ENCODE measurements at places on chromosomes 5 and 9. TPM values are rescaled to one million over a fixed set of nuclear protein-coding genes. Genes with fewer than 3 reads are reported as not detected.
A peak's percentile ranks its signal among the peaks of the same experiment; 100 is the strongest.

The IL9 gene
- not detected for total RNA-seq

The OR13J1 gene
- not detected for total RNA-seq

The GPX3 gene
- total RNA-seq: 26.4 TPM

The PPIC gene
- total RNA-seq: 9.0 TPM

The SLC36A2 gene
- total RNA-seq: not detected

The GABRA1 gene
- total RNA-seq: 17.3 TPM

DNA sequence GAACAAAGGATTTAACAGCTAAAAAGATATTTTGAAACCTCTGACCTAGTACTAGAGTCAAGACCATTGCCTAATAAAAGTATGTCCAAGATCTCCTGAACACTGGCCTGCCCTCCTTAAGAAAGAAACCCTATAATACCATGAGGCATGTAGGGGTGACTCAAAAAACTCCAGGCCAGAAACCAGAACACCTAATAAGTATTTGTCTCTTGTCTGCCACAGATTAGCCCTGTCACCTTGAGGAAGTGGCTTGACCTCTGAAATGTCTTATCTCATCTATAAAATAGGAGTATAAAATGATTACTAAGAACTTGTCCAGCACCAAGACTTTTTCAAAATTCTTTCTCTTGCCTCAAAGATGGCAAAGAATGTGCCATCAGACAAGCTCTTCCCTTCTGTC lies 125.5 kb upstream of the RASGRF2 start:
- no peak for DNase-seq

- no peak for DNase-seq
Observed at GRCh38 chr9:125556046-125556721, 150.8 kb downstream of the MAPKAP1 start.

DNA sequence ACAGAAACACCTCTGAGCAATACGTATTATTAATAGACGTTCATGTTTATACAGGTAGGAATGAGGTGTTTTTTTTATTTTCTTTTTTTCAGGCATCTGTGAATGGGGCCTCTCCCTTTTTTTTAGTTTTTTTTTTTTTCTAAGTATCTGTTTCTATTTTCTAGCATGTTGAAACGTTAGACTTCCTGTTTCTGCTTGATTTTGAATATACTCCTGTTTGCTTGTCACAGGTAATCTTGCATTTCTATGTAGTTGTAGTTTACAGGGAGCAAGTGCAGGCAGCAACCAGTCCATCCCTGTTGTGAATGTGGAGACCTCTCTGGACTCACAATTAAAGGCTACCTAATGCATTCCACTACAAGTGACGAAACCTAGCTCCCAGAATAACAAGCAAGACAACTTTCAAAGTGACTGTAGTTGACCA lies 22.8 kb upstream of the TNFAIP8 start:
- DNase-seq: no peak

DNA sequence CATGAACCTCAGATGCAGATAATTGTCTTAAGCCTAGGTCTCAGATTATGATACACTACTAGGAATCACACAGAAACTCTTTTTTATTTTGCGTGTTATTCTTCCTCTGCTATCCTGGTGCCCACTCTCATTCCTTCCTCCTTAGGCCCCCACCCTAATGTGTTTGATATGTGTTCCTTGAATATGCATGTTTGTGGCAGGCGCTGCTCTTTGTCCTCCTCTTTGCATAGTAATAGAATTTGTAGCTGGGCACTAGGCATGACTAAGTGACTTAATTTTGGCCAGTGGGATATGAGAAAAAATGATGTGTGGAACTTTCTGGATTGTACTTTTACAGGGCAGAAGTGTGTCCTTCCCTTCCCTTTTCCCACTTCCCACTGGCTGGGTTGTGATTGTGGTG lies 345.1 kb downstream of the RAB3C start:
- DNase-seq: no peak

GRCh38 chr9:123411636-123412035 lies 55.6 kb downstream of the CRB2 start:
- DNase-seq: no peak

- no peak for DNase-seq
Observed at GRCh38 chr5:119071561-119071995, 691 bp downstream of the DMXL1 start.

DNA sequence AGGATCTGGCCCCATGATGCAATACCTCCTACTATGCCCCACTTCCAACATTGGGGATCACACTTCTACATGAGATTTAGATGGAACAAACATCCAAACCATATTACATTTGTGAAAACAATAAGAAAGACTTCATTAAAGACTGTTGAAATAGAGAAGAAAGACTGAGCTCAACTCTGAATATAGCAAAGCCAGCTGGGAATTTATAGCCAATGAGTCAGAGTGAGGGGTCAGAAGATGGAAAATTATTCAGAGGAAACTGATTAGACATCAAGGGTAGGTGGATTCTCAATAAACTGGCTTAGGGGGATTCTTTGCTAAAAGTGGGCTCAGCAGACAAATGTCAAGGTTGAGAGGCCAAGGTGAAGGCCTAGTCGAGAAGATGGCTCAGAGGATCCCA lies 25.6 kb downstream of the BTF3 start:
- no peak for DNase-seq

- peak; percentile 33 for DNase-seq
Observed at GRCh38 chr5:32852535-32852934, 141.4 kb downstream of the NPR3 start.

- no peak for DNase-seq
Observed at GRCh38 chr5:95863383-95863757, 40.8 kb upstream of the GLRX start.

DNA sequence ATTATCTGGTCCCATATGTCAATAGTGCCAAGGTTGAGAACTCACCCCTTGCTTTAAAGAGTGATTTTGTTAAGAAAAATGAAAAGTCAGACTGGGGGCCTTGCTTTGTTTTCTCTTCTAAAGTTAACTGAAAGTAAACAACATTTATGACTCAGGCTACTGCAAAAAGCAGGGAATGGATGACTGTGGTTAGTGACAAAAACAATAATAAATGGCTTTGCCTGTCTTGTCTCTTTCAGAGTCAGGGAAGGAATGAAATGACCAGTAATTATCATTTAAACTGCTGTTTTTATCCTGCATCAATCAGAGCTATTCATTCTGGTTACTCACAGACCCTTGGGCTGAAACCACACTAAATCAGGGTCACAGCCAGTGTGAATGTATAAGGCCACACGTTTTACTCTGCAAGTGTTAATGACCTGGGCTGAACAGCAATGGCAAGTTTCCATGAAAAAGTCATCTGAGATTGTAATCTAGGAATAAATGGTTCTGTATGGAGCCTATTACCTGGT lies 112.2 kb downstream of the ZNF608 start:
- DNase-seq: no peak

DNA sequence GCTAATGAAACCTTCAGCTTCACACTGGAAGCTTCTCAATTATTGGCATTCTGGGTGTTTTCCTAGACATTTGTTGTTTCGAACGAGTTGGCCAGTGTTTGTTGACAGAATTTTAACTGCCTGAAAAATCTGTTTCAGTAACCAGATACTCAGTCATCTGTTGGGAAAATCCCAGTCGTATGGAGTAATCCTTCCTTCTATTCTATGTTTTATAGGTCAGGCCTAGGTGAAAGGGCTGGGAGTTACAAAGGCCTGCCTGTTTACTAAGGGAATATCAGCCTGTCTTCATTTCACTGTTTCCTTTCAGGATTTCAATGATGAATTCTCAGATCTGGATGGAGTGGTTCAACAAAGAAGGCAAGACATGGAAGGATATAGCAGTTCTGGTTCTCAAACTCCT lies 59.9 kb downstream of the GRAMD2B start:
- DNase-seq: no peak

DNA sequence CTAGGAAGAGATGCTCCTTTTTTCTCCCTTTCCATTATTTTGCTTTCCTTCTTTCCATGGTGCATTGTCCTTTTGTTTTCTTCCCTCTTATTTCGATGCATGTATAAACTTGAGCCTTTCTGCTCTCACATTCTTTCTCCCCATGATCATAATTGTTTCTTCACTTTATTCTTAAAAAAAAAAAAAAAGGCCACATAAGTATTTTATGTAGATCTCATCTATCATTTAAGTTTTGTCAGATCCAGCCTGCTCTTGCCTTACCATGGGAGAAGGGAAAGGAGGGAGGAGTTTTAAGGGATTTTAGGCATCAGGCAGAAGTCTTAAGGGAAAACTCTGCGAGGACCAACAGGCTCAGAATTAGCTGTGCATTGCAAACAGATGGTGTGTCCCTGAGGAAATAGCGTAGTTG lies 11.1 kb downstream of the TGFBR1 start:
- no peak for DNase-seq

GRCh38 chr5:128537221-128537999 lies 635 bp downstream of the FBN2 start:
- peak; percentile 75 for DNase-seq

- no peak for DNase-seq
Observed at GRCh38 chr5:776862-777711, 7.4 kb downstream of the ZDHHC11B start.

DNA sequence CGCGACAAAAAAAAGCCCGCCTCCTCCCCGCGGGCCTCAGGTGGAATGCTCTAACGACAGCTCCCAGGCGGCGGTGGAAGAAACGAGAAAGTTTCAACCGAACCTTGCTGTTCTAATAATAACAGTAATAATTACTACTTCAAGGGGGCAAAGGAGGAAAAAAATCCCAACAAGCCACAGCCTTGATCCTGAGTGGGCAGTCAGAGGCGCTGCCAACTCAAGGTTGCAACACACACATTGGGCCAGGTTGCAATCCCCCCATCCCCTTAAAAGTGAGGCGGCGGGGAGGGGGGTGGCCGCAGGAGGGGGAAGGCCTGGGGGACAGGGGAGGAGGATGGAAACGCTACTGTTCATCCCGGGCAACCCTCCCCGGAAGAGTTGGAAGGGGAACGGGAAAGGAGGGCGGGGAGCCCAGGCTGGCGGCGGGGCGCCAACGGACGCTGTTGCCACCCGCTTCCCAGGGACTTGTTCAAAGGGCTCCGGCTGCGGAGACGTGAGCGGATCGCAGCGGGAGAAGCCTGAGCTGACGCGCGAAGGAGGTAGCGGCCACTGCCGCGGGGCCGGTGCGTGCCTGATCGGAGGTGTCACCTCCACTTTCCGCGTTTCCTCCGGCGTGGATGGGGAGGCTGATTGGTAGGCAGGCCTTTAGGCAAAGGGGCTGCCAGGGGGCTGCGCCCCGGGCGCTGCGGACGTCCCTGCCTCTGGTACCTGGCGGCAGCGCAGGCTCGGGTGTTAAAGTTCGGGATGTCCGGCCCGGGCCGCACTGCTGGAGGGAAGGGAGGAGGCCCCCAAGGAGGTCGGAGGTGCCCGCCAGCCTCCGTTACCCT lies 647 bp downstream of the SMARCA2 start:
- peak; percentile 79 for DNase-seq

- DNase-seq: no peak
Observed at GRCh38 chr5:137478043-137478442, 21.1 kb downstream of the SPOCK1 start.

GRCh38 chr9:69364510-69365150 lies 39.6 kb downstream of the ENTREP1 start:
- no peak for DNase-seq

GRCh38 chr5:67669916-67670315 lies 473.3 kb upstream of the CD180 start:
- no peak for DNase-seq

DNA sequence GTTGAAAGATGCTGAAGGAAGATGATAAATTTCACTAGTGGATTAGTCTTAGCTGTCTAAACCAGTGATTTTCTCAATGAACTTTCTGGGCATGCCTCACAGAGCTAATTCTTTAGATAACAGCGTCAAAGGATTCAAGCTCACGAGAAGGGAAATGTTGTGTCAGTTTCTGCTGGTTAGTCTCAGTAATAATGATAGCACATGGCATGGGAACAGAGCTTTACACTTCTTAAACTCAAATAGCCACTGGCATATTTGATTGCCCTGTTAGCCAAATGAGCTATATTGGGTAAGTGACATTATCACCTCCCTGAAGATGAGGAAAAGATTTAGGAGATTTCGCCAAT lies 139.3 kb upstream of the NR3C1 start:
- no peak for DNase-seq

DNA sequence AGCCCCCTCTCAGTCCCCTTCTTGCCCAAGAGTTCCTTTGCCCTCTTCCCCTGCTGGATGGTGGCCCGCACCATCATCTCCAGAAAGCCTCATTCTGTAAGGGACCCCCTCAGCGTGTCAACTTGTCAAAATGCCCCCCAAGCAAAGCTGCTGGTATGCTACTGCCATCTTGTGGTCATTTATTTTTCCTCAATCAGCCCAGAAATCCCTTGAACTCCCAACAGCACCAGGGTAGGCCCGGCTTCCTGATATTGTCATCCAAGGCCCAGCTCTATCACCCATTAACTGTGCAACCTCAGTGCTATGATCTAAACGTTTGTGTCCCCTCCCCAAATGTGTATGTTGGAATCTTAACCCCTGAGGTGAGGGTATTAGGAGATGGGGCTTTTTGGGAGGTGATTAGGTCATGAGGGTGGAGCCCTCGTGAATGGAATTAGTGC lies 53.2 kb upstream of the FBXW11 start:
- no peak for DNase-seq

- no peak for DNase-seq
Observed at GRCh38 chr5:26245321-26245720, 793.1 kb downstream of the CDH9 start.
